ENCODE measurements at places on chromosomes 7 and 10. TPM values are rescaled to one million over a fixed set of nuclear protein-coding genes. Genes with fewer than 3 reads are reported as not detected.
A peak's percentile ranks its signal among the peaks of the same experiment; 100 is the strongest.

DNA sequence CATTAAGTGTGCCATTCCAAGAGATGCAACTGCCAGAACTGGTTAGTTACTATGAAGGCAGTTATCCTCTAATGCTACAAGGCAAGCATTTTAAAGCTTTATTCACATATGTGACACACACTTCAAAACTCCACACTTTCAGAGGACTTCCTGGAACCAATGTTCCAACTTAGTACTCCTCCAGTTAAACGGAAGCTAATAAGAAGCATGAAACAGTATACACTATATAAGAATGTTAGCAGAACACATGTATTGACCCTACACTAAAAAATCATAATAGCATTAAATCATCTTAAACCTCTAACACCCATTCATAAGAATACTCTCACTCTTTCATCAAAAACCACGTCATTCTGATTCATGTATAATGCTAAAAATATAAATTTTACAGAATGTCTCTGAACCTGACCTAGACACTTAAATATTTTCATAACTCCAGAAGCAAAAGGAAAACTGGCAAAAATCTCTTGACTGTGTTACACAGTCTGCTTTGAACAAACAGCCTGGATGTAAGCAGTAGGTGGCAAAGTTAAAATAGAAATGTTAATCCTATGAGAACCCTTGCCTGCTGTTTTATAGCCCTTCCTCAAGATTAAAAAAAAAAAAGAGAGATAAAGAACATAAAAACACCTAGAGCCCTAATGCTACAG, 135.0 kb downstream of the SEMA3C start:
- no peaks in the 10 kb centered on the region for H3K27me3 ChIP-seq
- H3K36me3 ChIP-seq = peaks cover 2% of the 10 kb centered on the region
- H3K27ac ChIP-seq = peak overlapping the region; percentile 64
- H3K4me3 ChIP-seq = no peak overlapping the region

GRCh38 chr7:159140170-159140910, 4.3 kb downstream of the VIPR2 start:
- H3K27me3 ChIP-seq = peaks cover 49% of the 10 kb centered on the region

DNA sequence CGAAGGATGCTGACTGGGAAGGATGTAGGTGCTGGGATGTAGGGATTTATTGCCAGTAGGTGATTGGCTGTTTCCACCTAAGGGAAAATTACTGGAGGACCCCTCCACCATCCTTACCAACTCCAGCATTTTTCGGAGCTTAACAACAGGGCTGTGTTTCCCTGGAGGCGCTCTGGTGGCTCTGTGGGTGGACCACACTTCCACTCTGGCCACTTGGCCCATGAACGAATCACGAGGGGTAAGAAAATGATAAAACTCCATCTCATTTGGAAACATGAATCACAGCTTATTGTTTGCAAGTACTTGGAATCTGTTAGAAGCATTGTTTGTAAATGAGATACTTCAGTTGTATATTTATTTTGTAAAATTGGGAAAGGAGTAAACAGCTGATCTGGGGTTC, 3.0 kb downstream of the DOCK1 start:
- DNase-seq = no peak
- no peaks in the 10 kb centered on the region for H3K36me3 ChIP-seq
- no peak overlapping the region for H3K4me3 ChIP-seq
- peaks cover 20% of the 10 kb centered on the region for H3K4me1 ChIP-seq
- no peaks in the 10 kb centered on the region for H3K27me3 ChIP-seq

DNA sequence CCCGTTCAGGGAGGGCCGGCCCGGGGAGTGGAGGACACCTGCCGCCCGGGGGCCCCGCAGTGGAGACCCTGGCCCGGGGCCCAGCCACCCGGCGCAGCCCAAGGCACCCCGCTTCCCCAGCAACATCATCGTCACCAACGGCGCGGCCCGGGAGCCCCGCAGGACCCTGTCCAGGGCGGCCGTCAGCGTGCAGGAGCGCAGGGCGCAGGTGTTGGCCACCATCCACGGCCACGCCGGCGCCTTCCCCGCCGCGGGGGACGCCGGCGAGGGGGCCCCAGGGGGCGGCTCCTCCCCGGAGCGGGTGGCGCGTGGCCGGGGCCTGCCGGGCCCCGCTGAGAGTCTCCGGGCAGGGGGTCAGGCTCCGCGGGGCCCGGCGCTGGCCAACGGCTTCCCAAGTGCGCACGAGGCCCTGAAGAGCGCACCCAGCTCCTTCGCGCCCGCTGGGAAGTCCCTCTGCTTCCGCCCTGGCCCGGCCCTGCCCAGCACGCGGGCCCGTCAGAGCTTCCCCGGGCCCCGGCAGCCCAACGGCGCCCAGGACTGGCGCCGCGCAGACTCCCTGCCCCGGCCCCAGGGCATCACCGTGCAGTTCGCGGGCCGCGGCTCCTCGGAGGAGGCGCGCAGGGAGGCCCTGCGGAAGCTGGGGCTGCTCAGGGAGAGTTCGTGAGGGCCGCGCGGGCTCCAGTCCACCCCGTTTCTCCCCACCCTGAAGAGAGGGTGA, 46.7 kb downstream of the PROSER2 start:
- H3K27ac ChIP-seq = no peak overlapping the region
- no peak overlapping the region for H3K4me3 ChIP-seq
- H3K4me1 ChIP-seq = peaks cover 7% of the 10 kb centered on the region
- no peaks in the 10 kb centered on the region for H3K27me3 ChIP-seq
- DNase-seq = no peak

- H3K36me3 ChIP-seq = peaks cover 12% of the 10 kb centered on the region
- H3K27ac ChIP-seq = peak overlapping the region; percentile 96
- H3K4me1 ChIP-seq = peaks cover 36% of the 10 kb centered on the region
- peak; percentile 20 for DNase-seq
- H3K4me3 ChIP-seq = peak overlapping the region; percentile 68
Measured at GRCh38 chr7:1537535-1538412, 7.3 kb downstream of the MAFK start.

GRCh38 chr10:100746784-100747455, 1.5 kb downstream of the PAX2 start:
- H3K4me1 ChIP-seq = no peaks in the 10 kb centered on the region
- H3K36me3 ChIP-seq = no peaks in the 10 kb centered on the region
- DNase-seq = no peak

- DNase-seq = no peak
- H3K27me3 ChIP-seq = no peaks in the 10 kb centered on the region
- H3K4me3 ChIP-seq = no peak overlapping the region
- H3K27ac ChIP-seq = peak overlapping the region; percentile 86
- no peaks in the 10 kb centered on the region for H3K36me3 ChIP-seq
- peaks cover 40% of the 10 kb centered on the region for H3K4me1 ChIP-seq
Measured at GRCh38 chr7:102990642-102991041, 77.8 kb downstream of the LRRC17 start.

DNA sequence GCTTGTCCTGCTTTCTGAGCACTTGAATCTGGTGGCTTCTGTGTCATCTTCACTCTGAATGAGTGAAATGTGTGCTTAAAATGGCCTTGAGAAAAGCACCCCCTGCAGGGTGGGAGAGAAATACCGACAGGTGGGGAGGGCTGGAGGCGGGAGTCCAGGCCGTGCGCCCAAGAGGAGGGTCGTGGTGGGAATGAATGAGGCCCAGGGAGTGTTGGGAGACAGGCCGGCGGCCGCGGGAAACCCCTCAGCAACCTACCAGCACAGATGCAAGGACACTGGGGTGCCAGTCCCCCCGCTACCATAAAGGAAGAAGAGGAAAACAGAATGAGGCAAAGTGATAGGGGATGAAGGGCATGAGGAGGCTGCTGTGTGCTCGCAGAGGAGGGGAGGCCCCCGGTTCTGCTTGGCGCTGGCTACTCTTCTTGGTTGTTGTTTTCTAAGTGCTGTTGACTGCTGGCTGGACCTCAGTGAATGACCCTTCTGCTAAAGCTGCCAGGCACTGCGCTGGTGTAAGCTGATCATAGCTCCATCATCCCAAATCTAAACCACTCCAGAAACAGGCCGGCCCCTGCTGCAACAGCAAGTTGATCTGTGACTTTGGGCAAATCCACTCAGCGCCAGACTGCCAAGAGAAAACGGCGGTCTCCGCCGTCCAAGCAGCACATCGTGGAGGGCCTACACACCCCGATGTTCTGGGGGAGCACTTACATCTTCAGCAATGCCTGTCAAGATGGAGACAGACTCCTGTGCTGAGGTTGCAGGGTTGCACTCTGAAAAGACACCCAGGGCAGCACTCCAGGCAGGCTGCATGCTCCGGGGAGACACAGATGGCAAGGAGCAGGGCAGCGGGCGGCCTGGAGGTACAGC, 378.5 kb downstream of the DNAJB6 start:
- no peaks in the 10 kb centered on the region for H3K4me1 ChIP-seq
- peaks cover 20% of the 10 kb centered on the region for H3K27me3 ChIP-seq
- no peak overlapping the region for H3K27ac ChIP-seq
- no peak for DNase-seq
- no peaks in the 10 kb centered on the region for H3K36me3 ChIP-seq
- H3K4me3 ChIP-seq = no peak overlapping the region

GRCh38 chr10:101843032-101844021, at the start of gene KCNIP2:
Gene KCNIP2, minus strand, starts transcription at chr10:101843800. Its CDS starts 232 bp downstream, at chr10:101843568.
- no peak within 1 kb of the TSS for H3K4me3 ChIP-seq
- no peaks in the 10 kb centered on the region for H3K27me3 ChIP-seq
- no peak for DNase-seq
- no peak within 1 kb of the TSS for H3K27ac ChIP-seq

DNA sequence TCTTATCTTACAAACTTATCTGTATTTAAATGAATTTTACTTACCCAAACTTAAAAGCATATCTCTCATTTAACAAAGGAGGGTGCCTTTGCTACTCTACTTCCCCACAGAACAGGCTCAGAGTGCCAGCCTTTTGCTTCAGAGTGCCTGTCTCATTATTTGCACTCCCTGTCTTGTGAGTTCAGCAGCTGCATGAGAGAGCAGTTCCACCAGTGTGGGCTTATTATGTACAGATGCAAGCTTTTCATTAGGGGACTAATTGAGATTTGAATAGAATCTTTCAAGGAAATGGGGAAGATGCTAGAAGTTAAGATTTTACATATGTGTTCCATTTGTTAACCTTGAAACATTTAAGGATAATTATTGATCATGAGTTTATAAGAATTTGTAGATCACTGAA, 310.2 kb upstream of the LRRN3 start:
- H3K4me1 ChIP-seq = no peaks in the 10 kb centered on the region
- H3K27ac ChIP-seq = no peak overlapping the region
- no peak overlapping the region for H3K4me3 ChIP-seq
- no peak for DNase-seq
- no peaks in the 10 kb centered on the region for H3K27me3 ChIP-seq
- H3K36me3 ChIP-seq = no peaks in the 10 kb centered on the region

GRCh38 chr7:159033956-159034355, 110.7 kb downstream of the VIPR2 start:
- DNase-seq = no peak
- no peak overlapping the region for H3K4me3 ChIP-seq
- no peaks in the 10 kb centered on the region for H3K36me3 ChIP-seq
- no peak overlapping the region for H3K27ac ChIP-seq
- H3K27me3 ChIP-seq = no peaks in the 10 kb centered on the region

GRCh38 chr7:133623721-133624120, 370.8 kb downstream of the EXOC4 start:
- no peaks in the 10 kb centered on the region for H3K36me3 ChIP-seq
- H3K4me1 ChIP-seq = no peaks in the 10 kb centered on the region
- no peak for DNase-seq

- no peak for DNase-seq
Measured at GRCh38 chr10:118669835-118670234, 74.4 kb upstream of the PRLHR start.

DNA sequence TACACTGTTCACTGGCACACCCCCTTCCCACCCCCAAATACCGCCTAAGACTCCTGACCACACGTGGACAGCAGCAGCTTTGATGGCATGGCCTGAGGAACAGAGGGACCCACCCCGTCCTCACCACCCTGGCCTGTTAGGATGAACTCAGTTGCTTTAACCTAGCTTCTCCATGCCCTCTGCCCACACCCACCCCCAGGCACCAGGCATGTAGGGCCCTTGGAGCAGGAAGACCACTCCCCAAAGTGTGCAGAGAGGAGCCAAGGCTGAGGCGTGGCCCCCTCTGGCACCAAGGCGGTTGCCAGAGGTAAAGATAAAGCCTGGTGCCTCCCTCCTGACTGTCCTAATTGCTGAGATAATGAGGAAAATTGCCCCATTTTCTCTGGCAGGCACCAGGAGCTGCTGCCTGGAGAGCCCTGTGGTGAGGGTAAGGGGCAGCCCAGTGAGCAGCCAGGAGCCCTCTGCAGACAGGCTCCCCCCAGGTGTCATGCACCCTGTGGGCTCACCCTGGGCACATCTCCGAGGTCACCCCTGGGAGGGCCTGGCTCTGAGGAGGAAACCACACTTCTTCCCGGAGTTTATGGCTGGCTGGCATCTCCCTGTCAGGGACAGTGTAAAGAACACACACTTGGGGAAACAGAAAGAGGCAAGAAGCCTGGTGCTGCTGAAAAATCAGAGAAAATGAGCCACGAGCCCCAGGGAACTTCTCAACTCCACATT, 47.7 kb downstream of the LRRC20 start:
- peaks cover 16% of the 10 kb centered on the region for H3K36me3 ChIP-seq
- H3K27ac ChIP-seq = no peak overlapping the region
- H3K4me3 ChIP-seq = no peak overlapping the region
- no peak for DNase-seq
- H3K27me3 ChIP-seq = no peaks in the 10 kb centered on the region

GRCh38 chr7:156111-157007, 36.0 kb upstream of the FAM20C start:
- H3K27me3 ChIP-seq = no peaks in the 10 kb centered on the region
- DNase-seq = no peak
- no peak overlapping the region for H3K27ac ChIP-seq
- H3K4me3 ChIP-seq = no peak overlapping the region
- H3K36me3 ChIP-seq = no peaks in the 10 kb centered on the region

- H3K27ac ChIP-seq = no peak overlapping the region
- H3K4me3 ChIP-seq = no peak overlapping the region
- H3K36me3 ChIP-seq = no peaks in the 10 kb centered on the region
- no peak for DNase-seq
- H3K4me1 ChIP-seq = no peaks in the 10 kb centered on the region
- H3K27me3 ChIP-seq = no peaks in the 10 kb centered on the region
Measured at GRCh38 chr7:34530259-34530658, 127.8 kb upstream of the NPSR1 start.

GRCh38 chr7:130956417-130957136, 222.6 kb upstream of the KLF14 start:
- peaks cover 8% of the 10 kb centered on the region for H3K36me3 ChIP-seq
- H3K4me1 ChIP-seq = peaks cover 19% of the 10 kb centered on the region
- no peaks in the 10 kb centered on the region for H3K27me3 ChIP-seq
- no peak overlapping the region for H3K4me3 ChIP-seq

GRCh38 chr10:3411044-3411443, 238.5 kb upstream of the PITRM1 start:
- H3K27me3 ChIP-seq = no peaks in the 10 kb centered on the region
- H3K4me3 ChIP-seq = no peak overlapping the region
- H3K27ac ChIP-seq = no peak overlapping the region

GRCh38 chr10:29239569-29240472, 49.0 kb upstream of the LYZL1 start:
- no peaks in the 10 kb centered on the region for H3K36me3 ChIP-seq
- no peak overlapping the region for H3K27ac ChIP-seq
- H3K27me3 ChIP-seq = no peaks in the 10 kb centered on the region

GRCh38 chr10:1643161-1643907, 94.0 kb downstream of the ADARB2 start:
- H3K4me3 ChIP-seq = no peak overlapping the region
- no peaks in the 10 kb centered on the region for H3K4me1 ChIP-seq
- peak; percentile 12 for DNase-seq
- H3K27me3 ChIP-seq = no peaks in the 10 kb centered on the region
- H3K27ac ChIP-seq = no peak overlapping the region

CHST3 gene
- total RNA-seq = 17.0 TPM

NANOS1 gene
- total RNA-seq = 5.4 TPM

AZGP1 gene
- total RNA-seq = not detected

TRIM74 gene
- 0.23 TPM for total RNA-seq

NPTX2 gene
- total RNA-seq = not detected

TMEM213 gene
- not detected for total RNA-seq

NPFFR1 gene
- not detected for total RNA-seq

CBX3 gene
- total RNA-seq = 126 TPM

SORCS3 gene
- total RNA-seq = 0.46 TPM

LRIT1 gene
- total RNA-seq = not detected

ZFAND2A gene
- 11.7 TPM for total RNA-seq

Data from PC-3 (cell line).